ENCODE measurements at places on chromosomes 4 and X. TPM values are rescaled to one million over a fixed set of nuclear protein-coding genes. Genes with fewer than 3 reads are reported as not detected.

The RAB9A gene
- 29.6 TPM for total RNA-seq

The FAM9B gene
- total RNA-seq: not detected

The IDH3G gene
- total RNA-seq: 55.6 TPM

The ATP1B4 gene
- total RNA-seq: not detected

The NEIL3 gene
- 12.3 TPM for total RNA-seq

The PAGE4 gene
- total RNA-seq: not detected

The SSX2B gene
- total RNA-seq: not detected

The SPP1 gene
- not detected for total RNA-seq

The ALB gene
- total RNA-seq: not detected

The RXFP1 gene
- total RNA-seq: not detected

The ABCD1 gene
- 3.5 TPM for total RNA-seq

The DKK2 gene
- total RNA-seq: not detected

The FAM13A gene
- total RNA-seq: 2.6 TPM

The SERPINA7 gene
- total RNA-seq: not detected

The TMEM187 gene
- 4.0 TPM for total RNA-seq

The FRMPD3 gene
- not detected for total RNA-seq

The ZFP92 gene
- total RNA-seq: 2.0 TPM

The SLC25A4 gene
- total RNA-seq: 14.0 TPM

The FAM184B gene
- not detected for total RNA-seq

The PTPN13 gene
- 0.21 TPM for total RNA-seq

The KLF8 gene
- total RNA-seq: 1.0 TPM

The WWC2 gene
- 1.5 TPM for total RNA-seq

The JCHAIN gene
- total RNA-seq: not detected

The CASP6 gene
- 12.6 TPM for total RNA-seq

The SMIM31 gene
- not detected for total RNA-seq

The CNGA1 gene
- total RNA-seq: not detected

The TEX13D gene
- total RNA-seq: 0.23 TPM

The ARMCX1 gene
- 2.5 TPM for total RNA-seq

The C4orf36 gene
- 0.44 TPM for total RNA-seq

The RENBP gene
- 6.3 TPM for total RNA-seq

The DUX4 gene
- not detected for total RNA-seq

The TACR3 gene
- total RNA-seq: not detected

The CLGN gene
- not detected for total RNA-seq

The NPNT gene
- not detected for total RNA-seq

The SHISA3 gene
- total RNA-seq: 0.17 TPM

The SPANXN3 gene
- not detected for total RNA-seq

The HMGN5 gene
- total RNA-seq: 1.9 TPM
